Activated gamma-delta T cell (primary cell): ENCODE measurements at places on chromosomes 5 and 9.

- DNase-seq: no peak
These were observed 28.8 kb downstream of the ASS1 start for GRCh38 chr9:130473566-130473965.

DNA sequence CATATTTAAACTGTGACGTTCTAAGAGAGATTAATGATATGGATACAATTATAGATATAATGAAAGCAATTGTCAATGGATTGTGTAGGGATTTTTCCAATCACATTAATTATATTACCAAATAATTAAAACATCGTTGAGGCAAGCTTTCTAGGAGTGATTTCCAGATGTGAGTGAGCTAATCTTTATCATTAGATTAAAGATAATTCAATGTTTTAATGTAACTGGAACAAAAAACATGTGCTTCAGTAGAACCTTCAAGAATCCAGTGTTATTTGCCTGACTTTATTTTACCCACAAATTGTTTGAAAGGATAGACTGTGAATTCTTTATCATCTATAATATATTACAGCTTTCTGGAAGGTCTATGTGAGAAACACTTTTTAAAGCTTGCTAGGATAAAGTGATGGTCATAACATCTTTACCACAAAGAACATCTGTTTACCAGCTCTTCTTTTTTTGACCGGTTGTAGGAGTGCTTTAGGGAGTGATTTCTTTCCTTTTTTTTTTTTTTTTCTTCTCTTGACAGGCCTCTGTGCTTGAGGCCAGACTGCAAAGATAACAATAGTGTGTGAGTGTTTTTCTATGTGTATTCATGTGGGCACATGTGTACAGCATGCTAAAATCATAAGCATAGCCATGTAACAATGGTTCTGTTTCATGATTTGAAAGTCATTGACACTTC is 35.0 kb downstream of the SNCAIP start:
- no peak for DNase-seq

DNA sequence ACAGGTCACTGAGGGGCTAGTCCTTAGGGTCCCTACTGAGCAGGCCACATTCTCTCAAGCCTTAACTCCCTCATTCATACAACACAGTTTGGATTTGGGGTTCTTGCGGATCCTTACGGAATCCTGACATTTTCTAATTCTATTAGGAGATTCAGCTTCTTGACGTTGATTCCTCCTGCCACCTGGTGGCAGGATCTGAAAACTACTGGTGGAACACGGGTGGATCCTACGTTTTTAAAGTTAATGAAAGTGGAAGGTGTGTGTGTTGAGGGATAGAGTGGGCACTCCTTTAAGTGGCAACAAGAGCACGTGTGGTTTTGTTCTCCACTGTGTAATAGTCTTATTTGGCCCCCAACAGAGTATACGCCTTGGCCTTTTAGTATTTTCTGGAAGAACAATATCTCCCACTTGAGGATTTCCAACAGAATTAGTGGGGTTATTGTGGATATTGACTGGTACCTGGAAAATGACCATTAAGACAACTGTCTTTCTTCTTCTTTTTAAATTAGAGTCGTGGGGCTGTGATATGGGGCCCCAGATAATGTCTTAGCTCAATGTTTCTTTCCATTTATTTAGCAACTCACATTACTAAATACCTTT is 25.2 kb downstream of the SLC28A3 start:
- DNase-seq: no peak

DNA sequence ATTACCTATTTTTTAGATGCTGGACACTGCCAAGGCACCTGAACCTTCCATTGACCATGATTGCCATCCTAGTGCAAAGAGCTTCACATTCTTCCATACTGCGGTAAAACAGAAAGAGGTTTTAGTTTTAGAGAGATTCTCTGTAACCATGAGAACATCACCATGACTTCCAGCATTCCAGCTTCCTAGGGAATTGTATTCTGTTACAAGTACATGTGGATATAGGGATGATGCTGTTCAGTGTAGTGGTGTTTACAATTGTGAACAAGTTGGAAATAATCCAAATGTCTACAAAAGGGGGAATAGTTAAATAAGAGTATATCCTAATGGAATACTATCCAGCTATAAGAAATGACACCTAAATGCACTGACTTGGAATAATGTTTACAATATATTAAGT is 22.4 kb downstream of the NIPSNAP3B start:
- DNase-seq: no peak

GRCh38 chr9:95753762-95754465 is 121.6 kb upstream of the ERCC6L2 start:
- DNase-seq: no peak

- DNase-seq: no peak
These were observed 14.4 kb upstream of the AMACR start for GRCh38 chr5:34022121-34022705.

- DNase-seq: no peak
These were observed 6.0 kb downstream of the PCDHGC5 start for GRCh38 chr5:141494761-141495452.

GRCh38 chr5:133406208-133406976 is 205.9 kb downstream of the FSTL4 start:
- DNase-seq: no peak

DNA sequence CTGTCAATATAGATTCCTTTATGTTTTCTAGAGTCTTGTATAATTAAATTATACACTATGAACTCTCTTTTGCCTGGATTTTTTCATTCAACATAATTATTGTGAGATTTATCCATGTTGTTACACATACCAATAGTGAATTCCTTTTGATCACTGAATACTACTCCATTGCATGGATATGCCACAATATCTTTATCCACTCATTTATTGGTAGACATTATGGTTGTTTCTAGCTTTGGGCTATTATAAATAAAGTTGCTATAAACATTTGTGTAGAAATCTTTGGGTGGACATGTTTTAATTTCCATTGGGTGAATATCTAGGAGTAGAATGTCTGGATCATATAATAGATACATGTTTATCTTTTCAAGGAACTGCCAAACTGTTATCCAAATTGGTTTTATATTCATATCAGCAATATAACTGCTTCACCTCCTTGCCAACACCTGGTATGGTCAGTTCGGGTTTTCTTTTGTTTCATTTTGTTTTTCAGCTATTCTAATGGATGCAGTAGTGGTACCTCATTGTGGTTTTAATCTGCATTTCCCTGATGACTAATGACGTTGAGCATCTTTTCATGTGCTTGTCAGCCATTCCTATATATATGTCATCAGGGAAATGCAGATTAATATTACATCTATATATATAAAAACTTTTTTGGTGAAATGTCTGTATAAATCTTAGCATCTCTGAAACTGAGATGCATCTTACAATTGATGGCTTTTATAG is 32.1 kb upstream of the TCF7 start:
- DNase-seq: no peak

- no peak for DNase-seq
These were observed 25.6 kb downstream of the KCNN2 start for GRCh38 chr5:114387433-114387832.

GRCh38 chr5:128213340-128213739 is 129.8 kb downstream of the SLC12A2 start:
- DNase-seq: no peak

DNA sequence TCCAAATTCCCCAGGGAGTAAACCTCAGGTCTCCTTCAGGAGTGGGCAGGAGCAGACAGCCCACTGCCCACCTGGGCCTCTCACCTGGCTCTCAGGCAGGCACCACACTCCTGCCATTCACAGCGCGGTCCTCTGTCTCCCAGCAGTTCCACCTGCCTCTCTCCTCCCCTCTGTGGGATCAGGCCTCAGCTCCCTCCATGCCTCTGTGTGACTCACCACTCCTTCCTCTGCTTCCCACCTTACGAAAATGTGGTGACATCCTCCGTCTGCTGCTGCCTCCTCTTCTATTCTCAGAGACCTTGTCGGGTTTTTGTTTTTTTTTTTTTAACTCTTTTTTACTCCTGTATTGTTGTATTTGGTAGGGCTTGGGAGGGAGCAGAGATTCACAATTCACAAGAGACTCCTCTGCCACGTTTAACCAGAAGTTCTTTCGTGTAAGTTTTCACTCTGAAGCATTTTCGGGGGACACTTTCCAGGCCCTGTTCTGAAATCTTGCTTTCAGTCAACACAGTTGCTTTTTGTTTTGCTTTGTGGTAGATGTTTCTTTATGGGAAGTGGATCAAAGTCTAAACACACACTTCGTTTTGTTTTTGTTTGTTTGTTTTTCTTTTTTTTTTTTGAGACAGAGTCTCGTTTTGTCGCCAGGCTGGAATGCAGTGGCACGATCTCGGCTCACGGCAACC is 21.1 kb upstream of the CDKN2AIPNL start:
- DNase-seq: no peak

DNA sequence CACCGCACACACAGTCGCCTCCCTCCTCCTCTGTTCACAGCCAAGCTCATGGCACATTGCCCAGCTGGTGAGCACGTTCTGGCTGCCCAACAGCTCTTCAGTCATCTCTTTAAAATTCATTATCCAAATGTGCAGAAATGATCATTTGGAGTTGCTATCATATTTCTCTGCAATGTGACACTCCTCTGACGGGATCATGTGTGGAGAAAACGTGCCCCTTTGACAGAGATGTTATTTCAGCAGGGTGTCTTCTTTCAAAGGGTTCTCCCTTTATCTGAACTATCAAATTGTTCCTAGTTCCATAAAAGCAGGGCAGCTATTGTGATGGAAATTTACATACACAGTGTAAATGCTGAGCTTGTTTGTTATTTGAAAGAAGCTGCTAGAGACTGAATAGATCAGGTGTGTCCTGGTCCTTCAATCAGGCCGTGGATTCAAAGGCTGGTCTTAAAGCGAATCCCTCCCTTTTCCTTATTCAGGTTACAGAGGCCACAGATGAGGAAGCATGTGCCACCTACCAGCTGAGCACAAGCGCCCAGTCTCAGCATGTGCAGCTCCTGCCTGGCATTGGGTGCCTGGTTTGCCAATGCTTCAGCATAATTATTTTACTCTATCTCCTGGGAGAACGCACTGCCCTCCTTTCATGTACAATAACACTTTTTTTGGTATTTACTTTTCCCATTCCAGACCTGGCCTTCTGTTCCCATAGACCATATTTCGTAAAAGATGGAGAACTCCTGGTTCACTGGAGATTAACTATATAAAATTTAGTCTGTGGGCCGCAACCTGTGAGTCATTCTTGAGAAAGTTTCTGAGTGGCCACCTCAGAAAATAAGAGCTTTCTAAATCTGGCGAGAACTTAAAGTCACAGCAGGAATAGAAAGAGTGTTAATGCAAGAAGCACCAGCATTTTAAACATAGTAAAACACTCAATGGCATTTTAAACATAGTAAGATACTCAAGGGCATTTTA is 433.7 kb downstream of the ENC1 start:
- no peak for DNase-seq

DNA sequence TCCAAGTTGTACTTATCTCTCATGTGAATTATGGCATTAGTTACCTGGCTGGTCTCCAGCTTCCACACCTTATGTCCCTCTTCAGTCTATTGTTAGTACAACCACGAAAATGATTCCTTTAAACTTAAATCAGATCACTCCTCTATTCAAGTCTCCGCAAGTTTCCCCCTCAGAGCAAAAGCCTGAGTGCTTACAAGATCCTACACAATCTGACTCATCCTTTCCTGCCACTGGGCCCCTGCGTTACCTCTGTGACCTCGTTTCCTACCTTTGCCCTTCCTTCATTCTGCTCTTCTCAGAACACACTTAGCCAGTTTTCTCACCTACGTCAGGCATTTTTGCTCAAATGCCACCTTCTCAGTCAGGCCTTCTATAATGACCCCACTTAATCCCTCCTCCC is 45.1 kb upstream of the GLIS3 start:
- DNase-seq: no peak

DNA sequence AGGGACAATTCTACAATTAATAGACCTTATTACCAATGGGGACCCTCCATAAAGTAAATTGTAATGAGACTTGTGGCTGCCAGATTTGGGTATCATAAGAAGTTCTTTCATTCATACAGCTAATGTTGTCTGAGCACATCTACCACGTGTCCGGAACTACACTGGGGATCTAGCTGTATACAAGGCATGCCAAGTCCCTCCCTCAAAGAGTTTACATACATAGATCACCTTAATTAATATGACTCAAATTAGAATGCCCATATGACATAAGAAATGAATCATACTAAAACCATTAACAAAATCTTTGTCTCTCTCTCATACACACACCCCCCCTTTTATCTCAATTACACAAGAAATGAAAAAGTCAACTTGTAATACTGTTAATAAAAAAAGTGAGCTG is 18.0 kb upstream of the NR4A3 start:
- no peak for DNase-seq

DNA sequence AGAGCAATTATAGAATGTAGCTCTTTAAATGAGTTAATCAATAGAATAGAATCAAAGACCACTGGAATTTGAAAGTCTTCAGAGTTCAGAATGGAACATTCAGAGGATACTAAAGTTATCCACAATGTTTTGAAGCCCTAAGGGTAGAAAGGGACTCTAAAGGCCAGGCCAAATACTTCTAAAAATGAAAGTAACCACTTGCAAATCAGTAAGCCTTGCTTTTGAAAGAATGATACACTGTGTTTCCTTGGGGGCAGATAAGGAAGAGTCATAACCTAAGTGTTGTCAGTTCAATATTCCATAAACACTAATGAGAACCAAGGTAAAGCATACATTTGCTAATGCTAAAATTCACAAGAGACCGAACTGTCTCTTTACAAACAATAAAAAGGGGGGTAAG is 813.5 kb downstream of the PTPRD start:
- no peak for DNase-seq

DNA sequence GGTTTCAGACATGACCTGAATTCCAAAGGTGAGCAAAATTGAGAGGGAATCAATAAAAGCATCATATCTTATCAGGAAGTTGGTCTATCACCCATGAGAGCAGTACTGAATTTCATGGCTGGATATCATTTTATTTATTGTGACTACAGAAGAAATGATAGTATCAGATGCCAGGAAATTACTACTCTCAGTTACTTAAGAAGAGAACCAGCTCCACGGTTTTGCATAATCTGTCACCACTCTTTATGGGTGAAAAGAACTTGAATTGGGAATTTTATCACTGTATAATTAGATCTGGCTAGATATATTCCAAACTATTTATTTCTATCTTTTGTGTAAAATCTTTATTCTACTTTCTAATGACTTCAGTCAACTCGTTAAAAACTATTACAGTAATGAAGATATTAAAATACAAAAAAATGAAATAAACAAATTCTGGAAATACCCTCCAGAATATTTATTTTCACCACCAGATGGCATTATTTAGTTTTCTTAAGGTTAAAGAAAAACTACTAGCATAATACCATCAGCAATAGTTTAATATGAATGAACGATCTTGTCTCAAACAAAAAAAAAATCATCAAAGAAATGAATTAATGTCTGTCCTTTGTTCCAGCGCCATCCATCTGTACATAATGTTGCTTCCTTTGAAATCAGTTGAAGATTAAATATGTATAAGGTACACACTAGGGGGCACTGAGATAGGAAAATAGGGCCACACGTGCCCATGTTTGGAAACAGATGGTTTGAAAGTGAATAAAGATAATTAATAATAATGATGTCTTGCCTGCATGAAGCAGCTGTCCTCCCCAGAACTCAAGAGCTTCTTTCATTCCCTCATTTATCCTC is 84.7 kb upstream of the SLCO6A1 start:
- DNase-seq: no peak

- no peak for DNase-seq
These were observed 25.9 kb upstream of the IDNK start for GRCh38 chr9:83596899-83597504.
